ENCODE measurements at places on chromosomes 4 and X. TPM values are rescaled to one million over a fixed set of nuclear protein-coding genes. Genes with fewer than 3 reads are reported as not detected.

MAML3 gene
- 3.5 TPM for polyA plus RNA-seq

NFKB1 gene
- 20.1 TPM for polyA plus RNA-seq

ACE2 gene
- polyA plus RNA-seq, result 4.6 TPM

FGFR3 gene
- 6.0 TPM for polyA plus RNA-seq

BRS3 gene
- polyA plus RNA-seq, result not detected

EMCN gene
- 2.1 TPM for polyA plus RNA-seq

CENPE gene
- 5.2 TPM for polyA plus RNA-seq

GLRA3 gene
- not detected for polyA plus RNA-seq

BTC gene
- polyA plus RNA-seq, result 0.69 TPM

ACOX3 gene
- 16.9 TPM for polyA plus RNA-seq

CXCL3 gene
- 2.4 TPM for polyA plus RNA-seq

RRH gene
- polyA plus RNA-seq, result not detected

RLIM gene
- 4.9 TPM for polyA plus RNA-seq

SERTM2 gene
- 0.60 TPM for polyA plus RNA-seq
